Right renal pelvis (tissue), 4 donors: ENCODE measurements at places on chromosomes 5 and 9.

- no peak for DNase-seq
Observed at GRCh38 chr5:149439899-149440542, 60.9 kb upstream of the IL17B start.

GRCh38 chr5:163938595-163938994, 433.2 kb downstream of the MAT2B start:
- no peak for DNase-seq

- DNase-seq: no peak
Observed at GRCh38 chr9:12933957-12934356, 159.1 kb downstream of the LURAP1L start.

DNA sequence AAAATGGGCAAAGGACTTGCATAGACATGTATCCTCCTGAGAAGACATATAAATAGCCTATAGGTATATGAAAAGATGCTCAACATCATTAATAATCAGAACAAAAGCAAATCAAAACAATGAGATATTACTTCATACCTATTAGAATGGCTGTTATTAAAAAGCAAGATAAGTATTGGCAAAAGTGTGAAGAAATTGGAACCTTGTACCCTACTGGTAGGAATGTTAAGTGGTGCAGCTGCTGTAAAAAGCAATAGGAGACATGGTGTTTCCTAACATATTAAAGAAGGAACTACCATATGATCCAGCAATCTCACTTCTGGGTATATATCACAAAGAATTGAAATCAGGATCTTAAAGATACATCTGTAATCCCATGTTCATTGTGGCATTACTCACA, 69.8 kb upstream of the PRR16 start:
- DNase-seq: no peak

DNA sequence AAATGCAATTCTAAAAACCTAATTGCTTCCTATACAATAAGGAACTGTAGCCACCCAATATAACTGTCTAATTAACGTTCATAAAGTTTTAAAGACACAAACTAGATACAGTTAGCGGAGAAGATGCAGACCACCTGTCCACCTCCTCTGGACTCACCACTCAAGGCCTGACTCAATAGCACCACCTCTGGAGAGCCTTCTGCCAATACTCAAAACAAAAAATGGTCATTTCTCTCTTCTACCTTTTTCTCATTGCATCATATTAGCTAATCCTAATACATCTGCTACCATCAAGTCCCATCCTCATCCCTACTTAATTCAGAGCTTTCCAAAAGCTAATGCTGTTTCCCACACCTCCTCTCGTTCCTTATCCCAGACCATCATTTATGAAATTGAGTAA, 159.9 kb downstream of the MLLT3 start:
- no peak for DNase-seq

GRCh38 chr9:33128570-33128969, 38.6 kb downstream of the B4GALT1 start:
- DNase-seq: no peak

DNA sequence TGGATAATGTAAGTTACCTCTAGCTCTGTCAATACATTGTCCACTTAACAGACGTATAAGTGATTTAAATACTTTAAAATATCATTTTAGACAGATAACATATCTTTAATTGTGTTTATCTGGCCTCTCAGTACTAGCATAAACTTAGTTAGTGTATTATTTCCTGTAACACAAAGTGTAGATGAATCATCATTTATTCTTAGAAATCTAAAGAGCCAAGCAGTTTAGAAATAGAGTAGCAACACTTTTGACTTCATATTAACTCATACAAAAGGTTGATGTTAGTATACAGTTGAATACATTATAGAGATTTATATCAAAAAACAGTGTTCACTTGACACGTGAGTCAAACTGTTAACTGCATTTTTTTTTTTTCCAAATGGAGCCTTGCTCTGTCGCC, 18.0 kb downstream of the NCBP1 start:
- DNase-seq: no peak

DNA sequence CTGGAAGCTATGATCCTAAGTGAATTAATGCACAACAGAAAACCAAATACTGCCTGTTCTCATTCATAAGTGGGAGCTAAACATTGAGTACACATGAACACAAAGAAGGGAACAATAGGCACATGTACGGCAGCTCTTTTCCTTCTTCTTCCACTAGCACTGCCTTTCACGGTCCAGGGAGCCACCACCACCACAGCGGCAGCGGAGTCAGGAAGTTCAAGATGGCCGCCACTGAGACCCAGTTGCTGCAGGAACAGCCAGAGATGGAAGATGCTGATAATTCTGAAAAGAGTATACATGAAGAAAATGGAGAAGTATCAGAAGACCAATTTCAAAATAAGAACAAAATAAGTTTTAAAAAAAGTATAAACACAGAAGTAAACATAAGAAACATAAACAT, 39.5 kb upstream of the TNFSF15 start:
- DNase-seq: no peak
